Lower lobe of right lung (tissue), 2 donors: ENCODE measurements at places on chromosomes 3 and 15. TPM values are rescaled to one million over a fixed set of nuclear protein-coding genes. Genes with fewer than 3 reads are reported as not detected.
A peak's percentile ranks its signal among the peaks of the same experiment; 100 is the strongest.

GRCh38 chr15:43408789-43409188 is 37.9 kb downstream of the TUBGCP4 start:
- H3K27ac ChIP-seq, result no peak overlapping the region
- H3K4me1 ChIP-seq, result no peaks in the 10 kb centered on the region
- no peak for DNase-seq
- no peak overlapping the region for H3K4me3 ChIP-seq
- H3K27me3 ChIP-seq, result no peaks in the 10 kb centered on the region

GRCh38 chr3:37200141-37200540 is 25.8 kb upstream of the LRRFIP2 start:
- DNase-seq, result no peak
- no peak overlapping the region for H3K27ac ChIP-seq
- no peaks in the 10 kb centered on the region for H3K27me3 ChIP-seq
- H3K36me3 ChIP-seq, result no peaks in the 10 kb centered on the region
- H3K4me3 ChIP-seq, result no peak overlapping the region

GOLGA8Q gene
- not detected for total RNA-seq

- H3K27me3 ChIP-seq, result no peaks in the 10 kb centered on the region
- H3K36me3 ChIP-seq, result no peaks in the 10 kb centered on the region
- no peak overlapping the region for H3K27ac ChIP-seq
- H3K4me1 ChIP-seq, result no peaks in the 10 kb centered on the region
Measured at GRCh38 chr3:104438706-104439105, 928.0 kb upstream of the ALCAM start.

- H3K4me3 ChIP-seq, result peak overlapping the region; percentile 81
- H3K27me3 ChIP-seq, result no peaks in the 10 kb centered on the region
- no peak for DNase-seq
- H3K27ac ChIP-seq, result peak overlapping the region; percentile 98
- peaks cover 61% of the 10 kb centered on the region for H3K4me1 ChIP-seq
Measured at GRCh38 chr15:90872486-90873184, 4.2 kb downstream of the FURIN start.

LMOD3 gene
- total RNA-seq, result 0.12 TPM

- DNase-seq, result no peak
- H3K27me3 ChIP-seq, result no peaks in the 10 kb centered on the region
- no peaks in the 10 kb centered on the region for H3K36me3 ChIP-seq
- no peak overlapping the region for H3K4me3 ChIP-seq
Measured at GRCh38 chr3:45548681-45549075, 45.9 kb upstream of the LIMD1 start.

DNA sequence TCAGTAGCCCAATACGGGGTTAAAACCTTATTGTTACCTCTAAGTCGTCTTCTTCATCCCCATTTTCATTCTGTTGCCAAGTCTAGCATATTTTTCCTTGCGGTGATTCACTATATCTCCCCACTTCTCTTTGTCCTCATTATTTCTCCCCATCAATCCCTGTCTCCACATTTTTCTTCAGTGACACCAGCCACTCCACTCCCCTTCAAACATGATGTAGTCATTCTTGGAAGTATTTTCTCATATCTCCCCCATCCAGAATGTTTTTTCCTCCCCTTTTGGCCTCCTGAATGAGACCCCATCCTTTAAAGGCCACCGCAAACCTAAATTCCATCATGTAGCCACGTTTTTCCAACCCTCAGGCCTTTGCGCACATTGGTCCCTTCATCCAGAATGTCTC is 105.9 kb downstream of the TOP2B start:
- no peak overlapping the region for H3K27ac ChIP-seq
- DNase-seq, result no peak
- H3K4me1 ChIP-seq, result peaks cover 13% of the 10 kb centered on the region
- H3K36me3 ChIP-seq, result no peaks in the 10 kb centered on the region
- H3K27me3 ChIP-seq, result no peaks in the 10 kb centered on the region

DAZL gene
- total RNA-seq, result not detected

- no peak for DNase-seq
- H3K36me3 ChIP-seq, result no peaks in the 10 kb centered on the region
- no peaks in the 10 kb centered on the region for H3K27me3 ChIP-seq
- no peak overlapping the region for H3K27ac ChIP-seq
- H3K4me3 ChIP-seq, result no peak overlapping the region
- H3K4me1 ChIP-seq, result no peaks in the 10 kb centered on the region
Measured at GRCh38 chr3:102297072-102297658, 137.7 kb upstream of the ZPLD1 start.

- no peak overlapping the region for H3K4me3 ChIP-seq
- H3K27me3 ChIP-seq, result peaks cover 4% of the 10 kb centered on the region
- no peaks in the 10 kb centered on the region for H3K4me1 ChIP-seq
- no peak overlapping the region for H3K27ac ChIP-seq
Measured at GRCh38 chr3:75294124-75294523, 370.0 kb upstream of the FRG2C start.

DNA sequence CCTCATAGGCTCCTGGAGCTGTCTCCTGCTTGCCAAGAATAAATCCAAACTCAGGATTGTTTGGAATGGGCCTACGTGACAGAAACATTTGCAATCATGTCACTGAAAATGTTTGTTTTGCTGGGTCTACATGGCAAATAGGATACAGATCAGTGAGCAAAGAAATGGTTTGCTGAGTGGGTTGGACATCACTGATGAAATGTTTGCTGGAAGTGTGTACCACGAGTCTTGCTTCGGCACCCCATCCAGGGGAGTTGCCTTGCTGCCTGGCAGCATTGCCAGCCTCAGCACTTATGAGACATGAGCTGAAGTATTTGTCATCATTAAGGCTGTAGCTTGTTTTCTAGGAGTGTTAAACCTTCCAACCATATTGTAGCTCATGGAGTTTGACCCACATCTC is 213.3 kb upstream of the CFAP20DC start:
- H3K4me1 ChIP-seq, result no peaks in the 10 kb centered on the region
- no peak overlapping the region for H3K27ac ChIP-seq
- H3K27me3 ChIP-seq, result no peaks in the 10 kb centered on the region
- H3K36me3 ChIP-seq, result no peaks in the 10 kb centered on the region

GRCh38 chr3:61768284-61769037 is 207.1 kb downstream of the PTPRG start:
- no peak overlapping the region for H3K4me3 ChIP-seq
- no peaks in the 10 kb centered on the region for H3K4me1 ChIP-seq
- no peaks in the 10 kb centered on the region for H3K36me3 ChIP-seq
- H3K27me3 ChIP-seq, result no peaks in the 10 kb centered on the region
- DNase-seq, result no peak

RFTN1 gene
- 58.2 TPM for total RNA-seq

DNA sequence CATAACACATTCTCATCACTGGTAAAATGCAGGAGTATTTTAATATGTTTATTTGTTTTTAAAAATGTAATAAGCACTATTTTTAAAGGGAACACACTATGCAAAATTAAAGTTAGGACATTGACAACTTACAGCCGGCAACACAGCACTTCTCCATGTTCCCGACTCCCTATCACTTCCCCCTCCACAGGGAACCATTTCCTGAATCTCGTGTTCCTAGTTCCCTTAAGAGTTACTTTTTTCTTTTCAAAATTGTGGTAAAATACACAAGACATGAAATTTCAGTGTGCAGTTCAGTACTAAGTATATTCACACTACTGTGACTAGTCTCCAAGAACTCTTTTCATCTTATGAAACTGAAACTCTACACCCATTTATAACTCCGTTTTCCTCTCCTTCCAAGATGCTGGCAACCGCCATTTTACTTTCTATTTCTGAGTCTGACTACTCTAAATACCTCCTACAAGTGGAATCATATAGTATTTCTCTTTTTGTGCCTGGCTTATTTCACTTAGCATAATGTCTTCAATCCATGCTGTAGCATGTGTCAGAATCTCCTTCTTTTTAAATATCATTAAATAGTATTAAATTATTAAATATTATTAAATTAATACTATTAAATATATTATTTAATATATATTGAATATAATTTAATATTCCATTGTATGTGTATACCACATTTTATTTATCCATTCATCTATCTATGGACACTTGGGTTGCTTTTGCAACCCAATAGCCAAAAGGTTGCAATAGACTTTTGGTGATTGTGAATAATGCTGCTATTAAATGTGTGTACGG is 25.9 kb upstream of the UBE2Q2 start:
- H3K4me1 ChIP-seq, result no peaks in the 10 kb centered on the region
- H3K27ac ChIP-seq, result peak overlapping the region; percentile 25
- H3K36me3 ChIP-seq, result no peaks in the 10 kb centered on the region
- no peaks in the 10 kb centered on the region for H3K27me3 ChIP-seq
